WTC11 (cell line): ENCODE measurements at places on chromosomes 11 and 22. TPM values are rescaled to one million over a fixed set of nuclear protein-coding genes. Genes with fewer than 3 reads are reported as not detected.

Gene AQP11
- 0.99 to 1.6 TPM (median 1.2 TPM) in 3 replicates for total RNA-seq

Gene TREH
- total RNA-seq, result 0.09 TPM in 1 of 3 replicates, not detected in the others

Gene LRRC55
- total RNA-seq, result 0.46 to 0.79 TPM (median 0.71 TPM) in 3 replicates

Gene E2F8
- 8.5 to 10.7 TPM (median 10.4 TPM) in 3 replicates for total RNA-seq

Gene SLC6A5
- total RNA-seq, result 0.05 TPM in 2 of 3 replicates, not detected in the other

Gene TEAD1
- total RNA-seq, result 58.9 to 79.9 TPM (median 62.0 TPM) in 3 replicates

- H3K4me3 ChIP-seq, result no peak overlapping the region
- H3K27ac ChIP-seq, result peak overlapping the region; percentile 67
- peaks cover 20% of the 10 kb centered on the region for H3K36me3 ChIP-seq
- peaks cover 32% of the 10 kb centered on the region for H3K4me1 ChIP-seq
- no peak for DNase-seq
- H3K27me3 ChIP-seq, result no peaks in the 10 kb centered on the region
Observed at GRCh38 chr11:57318178-57318577, 6.6 kb downstream of the TNKS1BP1 start.

- H3K36me3 ChIP-seq, result peaks cover 3% of the 10 kb centered on the region; the same call in 1 of the 2 replicates
- no peaks in the 10 kb centered on the region for H3K4me1 ChIP-seq
- H3K27me3 ChIP-seq, result no peaks in the 10 kb centered on the region
- no peak for DNase-seq
Observed at GRCh38 chr11:110812086-110812733, 100.0 kb upstream of the ARHGAP20 start.

DNA sequence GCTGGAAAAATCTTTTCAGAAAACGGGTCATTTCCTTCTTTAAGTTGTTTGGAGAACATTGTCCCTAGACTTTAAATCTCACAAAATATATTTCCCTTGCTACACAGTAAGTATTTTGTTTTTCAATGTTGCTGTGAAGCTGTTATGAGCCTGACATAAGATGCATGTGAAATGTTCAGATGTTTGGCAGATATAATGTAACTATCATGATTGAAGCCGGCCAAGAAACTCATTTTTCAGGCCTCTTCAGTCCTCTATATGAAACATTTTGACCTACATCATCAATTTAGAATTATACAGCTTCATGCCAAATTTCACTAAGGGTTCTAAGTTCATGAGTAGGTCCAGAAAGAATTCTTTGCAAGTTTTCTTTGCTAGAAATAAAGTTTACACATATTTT lies 133.8 kb downstream of the JRKL start:
- H3K27me3 ChIP-seq, result peaks cover 2% of the 10 kb centered on the region; the same call in 1 of the 2 replicates
- H3K27ac ChIP-seq, result no peak overlapping the region
- H3K36me3 ChIP-seq, result peaks cover 21% of the 10 kb centered on the region; the same call in 1 of the 2 replicates
- no peak overlapping the region for H3K4me3 ChIP-seq

GRCh38 chr11:111845276-111846028 lies 25.9 kb downstream of the ALG9 start:
- H3K36me3 ChIP-seq, result peaks cover 7% of the 10 kb centered on the region; the same call in 1 of the 2 replicates
- H3K27ac ChIP-seq, result no peak overlapping the region
- no peak for DNase-seq
- H3K4me3 ChIP-seq, result no peak overlapping the region
- H3K27me3 ChIP-seq, result no peaks in the 10 kb centered on the region

DNA sequence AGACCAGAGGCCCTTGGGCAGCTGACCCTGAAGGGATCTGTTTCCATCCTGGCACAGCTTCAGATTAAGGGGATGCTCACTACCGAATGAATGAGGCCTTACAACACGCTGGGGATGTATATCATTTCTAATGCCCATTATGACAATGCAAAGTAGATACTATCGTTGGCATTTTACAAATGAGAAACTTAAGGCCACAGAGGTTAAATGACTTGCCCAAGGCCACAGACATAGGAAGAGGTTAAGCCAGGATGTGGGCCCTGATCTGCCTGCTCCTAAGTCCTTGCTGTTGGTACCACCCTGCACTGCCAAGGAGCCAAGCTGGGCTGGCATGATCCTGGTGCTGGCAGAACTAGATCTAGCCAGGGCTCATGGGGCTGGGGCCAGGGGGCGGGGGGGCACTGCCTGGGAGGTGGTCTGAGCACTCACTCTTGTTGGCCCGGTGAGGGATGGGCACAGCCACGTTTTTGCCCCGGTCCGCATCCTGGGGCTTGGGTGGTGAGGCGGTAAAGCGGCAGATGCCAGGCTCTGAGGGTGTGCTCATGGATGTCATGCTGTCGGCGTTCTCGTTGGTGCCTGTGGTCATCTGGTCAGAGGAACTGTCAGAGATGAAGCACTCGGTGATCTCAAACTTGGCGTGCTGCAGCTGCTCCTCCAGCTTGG lies 102.8 kb downstream of the CEP164 start:
- H3K27me3 ChIP-seq, result 0 out of 2 replicates have a peak, but pooled peaks cover 3% of the 10 kb centered on the region
- H3K4me1 ChIP-seq, result peaks cover 20% of the 10 kb centered on the region
- H3K36me3 ChIP-seq, result no peaks in the 10 kb centered on the region
- no peak overlapping the region for H3K27ac ChIP-seq
- no peak for DNase-seq
- H3K4me3 ChIP-seq, result no peak overlapping the region

GRCh38 chr11:119093942-119094815 lies 7.5 kb downstream of the DPAGT1 start:
- H3K27ac ChIP-seq, result peak overlapping the region; percentile 79; the same call in 1 of the 2 replicates
- DNase-seq, result peak; percentile 28
- H3K4me3 ChIP-seq, result peak overlapping the region; percentile 94
- peaks cover 23% of the 10 kb centered on the region for H3K4me1 ChIP-seq
- H3K36me3 ChIP-seq, result peaks cover 51% of the 10 kb centered on the region
- no peaks in the 10 kb centered on the region for H3K27me3 ChIP-seq

DNA sequence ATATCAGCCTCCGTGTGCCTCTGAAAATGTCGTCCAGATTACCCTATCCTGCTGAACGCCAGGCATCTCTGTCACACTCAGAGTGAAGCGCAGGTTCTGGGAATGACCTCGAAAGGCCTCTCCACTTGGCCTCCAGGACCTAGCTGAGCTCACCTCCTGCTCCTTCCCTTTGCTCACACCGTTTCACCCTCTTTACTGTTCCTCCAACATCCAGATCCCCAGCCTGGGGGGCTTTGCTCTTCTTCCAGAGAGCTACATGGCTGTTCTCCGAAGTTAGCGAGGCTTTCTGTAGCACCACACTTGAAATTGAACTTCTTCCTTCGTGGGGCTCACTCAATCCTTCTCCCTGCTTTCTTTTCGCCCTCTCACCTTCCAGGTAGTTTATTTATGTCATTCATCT lies 27.9 kb downstream of the GLB1L2 start:
- DNase-seq, result peak; percentile 5
- peaks cover 15% of the 10 kb centered on the region for H3K4me1 ChIP-seq
- H3K36me3 ChIP-seq, result no peaks in the 10 kb centered on the region

GRCh38 chr11:2448661-2449547 lies 4.1 kb downstream of the KCNQ1 start:
- no peak overlapping the region for H3K27ac ChIP-seq
- peaks cover 87% of the 10 kb centered on the region for H3K27me3 ChIP-seq
- H3K4me1 ChIP-seq, result peaks cover 3% of the 10 kb centered on the region
- no peaks in the 10 kb centered on the region for H3K36me3 ChIP-seq
- no peak overlapping the region for H3K4me3 ChIP-seq
- no peak for DNase-seq

DNA sequence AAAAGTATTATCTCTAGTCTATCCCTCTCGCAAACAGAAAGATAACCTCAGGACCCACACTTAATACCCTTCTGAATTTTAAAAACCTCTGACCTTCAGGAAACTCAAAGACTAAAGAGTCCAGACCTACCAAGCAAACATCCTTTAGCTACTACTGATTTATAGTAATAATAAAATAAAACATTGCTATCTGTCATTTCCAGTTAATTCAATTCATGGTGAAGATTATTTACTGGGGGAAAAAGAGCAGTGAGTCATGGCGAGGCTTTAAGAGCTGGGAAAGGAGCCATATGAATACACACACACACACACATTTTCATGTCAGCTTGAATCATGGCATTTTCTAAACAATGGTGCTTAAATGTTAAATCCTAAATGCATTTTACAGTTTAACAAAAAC lies 87.1 kb downstream of the FAM76B start:
- DNase-seq, result no peak
- peaks cover 2% of the 10 kb centered on the region; the same call in 1 of the 2 replicates for H3K27me3 ChIP-seq
- no peak overlapping the region for H3K27ac ChIP-seq
- no peak overlapping the region for H3K4me3 ChIP-seq

DNA sequence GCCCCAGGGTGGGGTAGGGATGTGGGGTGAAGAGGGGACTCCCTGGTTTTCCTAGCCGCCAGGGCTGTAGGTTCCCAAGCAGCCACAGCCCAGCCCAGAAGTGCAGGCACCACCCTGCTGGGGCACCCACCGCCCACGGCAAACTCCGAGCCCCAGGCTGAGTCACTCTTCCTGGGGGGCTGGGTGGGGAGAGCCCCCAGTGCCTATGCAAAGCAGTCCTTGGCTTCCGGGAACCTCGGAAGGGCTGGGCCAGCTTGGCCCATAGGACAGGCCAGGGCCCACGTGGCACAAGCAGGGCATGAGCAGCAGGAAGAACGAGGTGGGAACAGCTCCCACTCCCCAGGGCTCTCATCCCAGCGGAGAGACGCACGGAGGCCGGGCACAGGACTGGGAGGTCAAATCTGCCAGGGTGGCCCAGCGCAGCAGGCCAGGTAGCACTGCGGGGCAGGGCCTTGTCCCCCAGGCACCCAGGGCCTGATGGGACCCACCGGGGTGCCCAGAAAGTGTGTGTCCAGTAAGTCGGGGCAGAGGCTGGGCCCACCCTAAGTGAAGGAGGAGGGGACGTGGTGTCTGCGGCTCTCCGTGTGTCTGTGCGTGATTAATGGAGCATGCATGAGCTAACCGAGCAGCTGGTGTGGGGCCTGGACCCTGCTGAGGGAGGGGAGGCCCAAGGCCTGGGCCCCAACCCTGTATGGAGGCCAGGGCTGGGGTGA lies 4.6 kb upstream of the IL17REL start:
- H3K27me3 ChIP-seq, result peaks cover 49% of the 10 kb centered on the region
- no peaks in the 10 kb centered on the region for H3K36me3 ChIP-seq
- H3K4me1 ChIP-seq, result 0 out of 2 replicates have a peak, but pooled peaks cover 3% of the 10 kb centered on the region
- DNase-seq, result no peak
- H3K27ac ChIP-seq, result no peak overlapping the region

DNA sequence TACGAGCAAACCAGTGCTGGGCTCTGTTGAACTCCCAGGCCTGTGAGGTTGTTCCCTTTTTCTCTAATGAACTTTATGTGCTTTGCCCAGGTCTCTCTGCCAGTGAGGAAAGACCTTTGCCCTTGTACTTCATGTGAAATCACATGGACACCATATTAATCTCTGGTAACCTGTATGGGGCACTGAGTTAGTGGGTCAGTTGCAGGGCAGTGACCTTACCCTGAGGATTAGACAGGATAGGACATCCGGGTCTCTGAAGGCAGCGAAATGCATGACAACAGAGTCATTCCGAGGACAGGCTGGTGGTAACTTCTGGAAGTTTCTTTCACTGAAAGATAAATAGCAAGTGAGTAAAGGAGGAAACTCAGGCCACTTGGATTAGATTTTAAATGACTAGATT lies 93.7 kb downstream of the ZBTB16 start:
- no peaks in the 10 kb centered on the region for H3K4me1 ChIP-seq
- no peak overlapping the region for H3K27ac ChIP-seq
- no peak overlapping the region for H3K4me3 ChIP-seq
- DNase-seq, result no peak

DNA sequence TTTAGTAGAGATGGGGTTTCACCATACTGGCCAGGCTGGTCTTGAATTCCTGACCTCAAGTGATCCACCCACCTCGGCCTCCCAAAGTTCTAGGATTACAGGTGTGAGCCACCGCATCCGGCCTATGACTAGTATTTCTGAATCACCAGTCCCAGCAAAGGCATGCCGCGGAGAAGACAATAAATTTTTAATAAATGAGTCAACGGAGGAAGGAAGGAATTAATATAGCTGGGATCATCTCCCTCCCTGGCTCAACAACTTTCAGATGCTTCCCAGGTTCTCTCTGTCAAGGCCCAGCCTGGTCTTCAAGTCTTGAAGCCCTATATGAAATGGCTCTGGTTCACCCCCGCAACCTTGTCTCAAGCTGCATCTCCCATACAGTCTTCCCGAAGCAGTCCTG lies 45.7 kb downstream of the CYTH4 start:
- no peak for DNase-seq
- H3K27me3 ChIP-seq, result peaks cover 51% of the 10 kb centered on the region
- no peak overlapping the region for H3K4me3 ChIP-seq
- H3K36me3 ChIP-seq, result no peaks in the 10 kb centered on the region

DNA sequence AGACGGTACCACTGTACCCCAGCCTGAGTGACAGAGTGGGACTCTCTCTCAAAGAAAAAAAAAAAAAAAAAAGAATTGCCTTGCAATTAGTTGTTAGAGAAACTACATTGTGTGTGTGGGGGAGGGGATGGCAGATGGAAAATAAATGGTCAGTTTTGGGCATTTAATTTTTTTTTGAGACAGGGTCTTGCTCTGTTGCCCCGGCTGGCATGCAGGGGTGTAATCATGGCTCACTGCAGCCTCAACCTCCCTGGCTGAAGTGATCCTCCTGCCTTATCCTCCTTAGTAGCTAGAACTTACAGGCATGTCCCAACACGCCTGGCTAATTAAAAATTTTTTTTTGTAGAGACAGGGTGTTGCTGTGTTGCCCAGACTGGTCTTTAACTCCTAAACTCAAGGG lies 36.4 kb downstream of the WEE1 start:
- peaks cover 40% of the 10 kb centered on the region for H3K4me1 ChIP-seq
- 0 out of 2 replicates have a peak overlapping the region, but pooled peaks have one; percentile 16 for H3K27ac ChIP-seq
- no peak for DNase-seq
- no peaks in the 10 kb centered on the region for H3K27me3 ChIP-seq

DNA sequence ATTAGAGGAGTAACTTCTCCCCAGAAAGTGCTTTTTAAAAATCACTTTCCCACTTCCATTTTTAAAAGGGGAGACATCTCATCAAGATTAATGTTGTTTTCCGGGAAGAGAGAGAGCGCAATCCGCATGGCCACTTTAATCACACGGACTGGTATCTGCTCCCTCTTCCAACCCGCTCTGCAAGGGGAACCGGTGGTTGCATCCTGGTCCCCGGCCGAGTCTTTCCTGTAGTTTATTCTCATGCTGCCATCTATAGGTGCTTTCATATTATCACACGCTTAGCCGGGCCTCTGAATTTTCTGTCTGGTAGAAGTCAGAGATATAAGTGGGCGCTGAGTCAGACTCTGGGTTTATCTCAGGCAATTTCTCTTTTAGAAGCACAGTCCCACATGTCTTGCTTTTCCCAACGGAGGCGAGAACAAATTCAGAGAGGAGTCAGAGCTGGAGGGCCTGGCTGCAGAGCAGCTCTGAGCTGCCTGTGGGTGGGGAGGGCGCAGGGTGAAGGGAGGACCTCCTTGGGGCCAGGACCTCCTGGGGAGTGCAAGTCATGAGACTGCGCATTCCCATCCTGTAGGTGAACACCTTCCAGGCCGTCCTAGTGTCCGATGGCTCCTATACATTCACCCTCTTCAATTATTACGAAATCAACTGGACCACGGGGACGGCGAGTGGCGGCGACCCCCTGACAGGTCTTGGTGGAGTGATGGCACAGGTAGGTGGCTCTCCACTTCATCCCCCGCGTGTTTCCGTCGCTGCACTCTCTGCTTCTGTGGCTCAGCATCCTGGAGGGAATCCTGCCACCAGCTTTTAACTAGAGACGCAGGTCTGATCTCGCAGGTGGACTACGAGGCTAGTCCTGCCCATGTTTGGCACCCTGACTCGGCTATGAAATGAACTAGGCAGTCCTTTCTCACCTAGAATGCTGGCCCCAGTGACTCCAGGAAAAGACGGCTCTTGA lies 11.7 kb downstream of the TECTA start:
- peak; percentile 72 for DNase-seq
- H3K4me3 ChIP-seq, result no peak overlapping the region
- H3K36me3 ChIP-seq, result no peaks in the 10 kb centered on the region
- H3K27me3 ChIP-seq, result 0 out of 2 replicates have a peak, but pooled peaks cover 3% of the 10 kb centered on the region
- peaks cover 15% of the 10 kb centered on the region for H3K4me1 ChIP-seq

- DNase-seq, result no peak
- H3K36me3 ChIP-seq, result peaks cover 7% of the 10 kb centered on the region
- peaks cover 67% of the 10 kb centered on the region for H3K4me1 ChIP-seq
- no peaks in the 10 kb centered on the region for H3K27me3 ChIP-seq
Observed at GRCh38 chr11:27468209-27468994, 4.2 kb downstream of the LGR4 start.
